ENCODE measurements at places on chromosomes 2 and 18. TPM values are rescaled to one million over a fixed set of nuclear protein-coding genes. Genes with fewer than 3 reads are reported as not detected.

DNA sequence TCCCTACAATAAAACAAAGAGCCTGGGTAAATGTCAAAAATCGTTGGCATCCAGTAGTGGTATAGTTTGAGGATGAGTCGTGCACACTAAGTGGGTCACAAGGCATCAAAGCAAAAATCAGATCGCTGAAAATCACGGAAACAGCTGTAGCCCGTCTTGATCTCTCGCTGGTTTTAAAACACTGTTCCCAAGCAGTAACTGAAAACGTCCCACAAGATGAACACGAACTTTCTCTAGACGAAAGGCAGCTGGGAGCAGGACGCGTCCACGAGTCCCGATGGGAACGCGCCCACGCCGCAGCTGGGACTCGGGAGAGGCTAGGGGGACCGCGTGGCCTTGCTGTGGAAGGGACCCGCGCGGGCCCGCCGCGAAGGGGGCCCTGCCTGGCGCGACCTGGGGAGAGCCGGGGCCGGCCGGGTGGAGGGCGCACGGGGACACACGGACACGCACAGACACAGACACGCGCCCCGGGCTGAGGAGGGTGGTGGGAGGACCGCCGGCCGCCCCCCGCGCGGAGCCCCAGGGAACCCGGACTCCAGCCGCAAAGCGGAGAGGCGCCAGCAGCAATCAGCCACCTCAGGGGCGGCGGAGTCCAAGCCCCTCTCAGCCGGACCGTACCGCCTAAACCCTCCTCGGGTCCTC lies 651 bp downstream of the STK17B start:
- no peaks in the 10 kb centered on the region for H3K36me3 ChIP-seq
- peaks cover 27% of the 10 kb centered on the region for H3K27me3 ChIP-seq
- peak overlapping the region; percentile 89 for H3K4me3 ChIP-seq
- peak; percentile 20 for DNase-seq
- H3K27ac ChIP-seq = no peak overlapping the region

DNA sequence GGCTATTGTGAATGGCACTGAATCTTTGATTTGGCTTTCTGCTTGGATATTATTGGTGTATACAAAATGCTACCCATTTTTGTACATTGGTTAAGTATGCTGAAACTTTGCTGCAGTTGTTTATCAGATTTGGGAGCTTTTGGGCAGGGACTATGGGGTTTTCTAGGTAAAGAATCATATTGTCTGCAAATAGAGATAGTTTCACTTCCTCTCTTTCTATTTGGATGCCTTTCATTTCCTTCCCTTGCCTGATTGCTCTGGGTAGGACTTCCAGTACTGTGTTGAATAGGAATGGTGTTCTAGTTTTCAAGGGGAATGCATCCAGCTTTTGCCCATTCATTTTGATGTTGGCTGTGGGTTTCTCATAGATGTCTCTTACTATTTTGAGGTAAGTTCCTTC lies 489.1 kb upstream of the LRATD1 start:
- peaks cover 9% of the 10 kb centered on the region for H3K4me1 ChIP-seq
- no peak overlapping the region for H3K4me3 ChIP-seq
- no peaks in the 10 kb centered on the region for H3K36me3 ChIP-seq
- no peaks in the 10 kb centered on the region for H3K27me3 ChIP-seq
- DNase-seq = no peak

- H3K4me1 ChIP-seq = peaks cover 29% of the 10 kb centered on the region
- DNase-seq = no peak
- H3K36me3 ChIP-seq = peaks cover 9% of the 10 kb centered on the region
- H3K4me3 ChIP-seq = no peak overlapping the region
Observed at GRCh38 chr18:3279201-3280185, 17.6 kb downstream of the MYL12B start.

GRCh38 chr18:58426611-58427010 lies 202.3 kb downstream of the ALPK2 start:
- no peak overlapping the region for H3K4me3 ChIP-seq
- no peaks in the 10 kb centered on the region for H3K4me1 ChIP-seq
- no peak for DNase-seq
- H3K27me3 ChIP-seq = no peaks in the 10 kb centered on the region
- H3K36me3 ChIP-seq = no peaks in the 10 kb centered on the region

DNA sequence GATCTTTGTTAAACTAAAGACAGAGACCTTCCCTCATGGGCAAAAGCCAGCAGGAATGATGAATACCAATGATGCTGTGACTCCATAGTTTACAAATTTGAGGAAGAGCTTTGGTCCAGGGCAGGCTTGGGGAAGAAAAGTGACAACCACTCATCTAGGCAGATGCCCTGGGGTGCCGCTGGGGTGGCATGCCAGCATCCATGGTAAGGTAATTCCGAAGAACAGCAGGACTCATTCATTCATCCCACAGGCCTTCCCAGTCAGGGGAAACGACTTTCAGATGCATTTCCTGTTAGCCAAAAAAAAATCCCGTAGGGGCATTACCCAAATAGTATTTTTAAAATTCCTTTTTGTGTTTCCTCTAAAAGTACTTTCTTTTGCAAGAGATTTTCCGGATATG lies 180.7 kb upstream of the SERPINE2 start:
- no peak overlapping the region for H3K27ac ChIP-seq
- H3K36me3 ChIP-seq = no peaks in the 10 kb centered on the region
- no peak overlapping the region for H3K4me3 ChIP-seq
- no peaks in the 10 kb centered on the region for H3K27me3 ChIP-seq
- no peak for DNase-seq
- H3K4me1 ChIP-seq = peaks cover 8% of the 10 kb centered on the region

DNA sequence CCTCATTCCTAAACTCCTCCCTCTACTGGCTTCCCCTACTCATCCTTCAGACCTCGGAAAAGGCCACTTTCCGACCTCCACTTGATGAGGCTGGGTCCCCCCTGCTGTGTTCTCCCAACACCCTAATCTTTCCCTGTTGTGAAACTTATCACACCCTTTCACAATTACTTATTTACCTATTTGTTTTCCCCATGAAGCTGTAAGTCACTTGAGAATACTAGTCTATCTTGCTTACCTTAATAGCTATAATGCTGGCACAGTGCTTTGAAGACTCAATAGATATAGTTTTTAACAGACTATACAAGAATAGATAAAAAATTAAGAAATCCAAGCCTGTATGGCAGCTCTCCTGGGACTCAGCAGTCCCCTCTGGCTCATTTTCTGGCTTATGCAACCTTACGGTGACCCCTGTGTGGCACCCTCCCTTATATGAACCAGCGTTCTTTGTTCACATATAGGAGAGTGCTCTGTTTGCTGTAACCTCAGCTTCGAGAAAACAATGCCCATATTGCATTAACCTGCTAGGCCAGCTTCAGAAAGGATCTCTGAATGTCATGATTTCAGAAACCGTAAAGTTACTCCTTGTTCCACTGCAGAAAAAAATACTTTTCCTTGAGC lies 220.4 kb upstream of the PKDCC start:
- H3K36me3 ChIP-seq = no peaks in the 10 kb centered on the region
- H3K27ac ChIP-seq = no peak overlapping the region
- no peak overlapping the region for H3K4me3 ChIP-seq
- H3K27me3 ChIP-seq = no peaks in the 10 kb centered on the region

- no peak overlapping the region for H3K27ac ChIP-seq
- DNase-seq = no peak
- H3K36me3 ChIP-seq = peaks cover 7% of the 10 kb centered on the region
- no peaks in the 10 kb centered on the region for H3K4me1 ChIP-seq
Observed at GRCh38 chr2:203451011-203451410, 84.1 kb downstream of the RAPH1 start.

DNA sequence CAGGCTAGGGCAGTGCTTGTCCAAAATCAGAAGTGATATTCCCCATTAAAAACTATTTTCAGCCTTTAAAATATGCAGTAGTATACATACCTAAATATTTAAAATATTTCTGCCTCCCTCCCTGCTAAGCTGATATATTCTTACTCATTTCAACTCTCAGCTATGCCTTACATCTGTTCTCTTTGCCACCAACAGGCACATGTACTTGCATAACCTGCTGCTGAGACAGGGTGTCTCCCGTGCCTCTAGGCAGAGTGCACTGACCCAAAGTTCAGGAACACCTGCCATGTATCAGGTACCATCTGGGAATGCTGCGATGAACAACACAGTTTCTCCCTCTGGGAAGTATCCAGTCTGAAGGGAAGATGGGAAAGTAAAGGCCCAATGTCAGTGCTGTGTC lies 91.7 kb downstream of the STK39 start:
- no peak for DNase-seq
- H3K4me3 ChIP-seq = no peak overlapping the region
- H3K27ac ChIP-seq = no peak overlapping the region
- H3K4me1 ChIP-seq = peaks cover 4% of the 10 kb centered on the region

DNA sequence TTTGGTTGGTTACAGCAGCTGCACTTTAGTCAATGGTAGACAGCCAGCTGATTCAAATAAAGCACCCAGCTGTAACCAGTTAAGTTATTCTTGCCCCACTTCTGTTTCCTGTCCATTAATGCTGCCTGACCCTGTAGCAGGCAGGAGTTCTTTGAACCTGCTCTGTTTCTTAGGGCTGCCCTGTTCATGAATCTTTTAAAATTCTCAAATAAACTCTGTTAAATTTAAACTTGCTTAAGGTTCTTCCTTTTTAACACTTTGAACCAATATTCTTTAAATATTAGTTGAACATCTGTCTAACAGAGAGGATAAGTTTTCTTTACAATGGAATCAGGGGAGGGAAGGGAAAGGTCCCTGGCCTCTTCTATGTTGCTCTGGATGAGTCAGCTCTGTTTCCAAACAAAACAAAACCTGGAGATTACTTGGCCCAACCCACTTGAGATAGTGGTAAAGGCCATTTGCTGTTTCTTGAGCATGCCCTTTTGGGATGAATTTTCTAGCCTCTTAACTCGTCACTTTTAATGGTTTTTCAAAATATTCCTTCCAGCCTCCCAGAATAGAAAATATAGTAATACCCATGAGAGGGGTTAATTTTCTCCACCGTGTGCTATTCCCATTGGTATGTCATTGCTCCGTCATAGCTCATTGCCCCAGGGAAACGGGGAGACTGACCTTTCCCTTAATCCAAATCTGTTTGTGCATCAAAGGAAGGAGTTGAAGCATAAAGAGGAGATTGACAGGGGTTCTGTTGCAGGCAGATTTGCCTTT lies 112.1 kb upstream of the FHL2 start:
- H3K36me3 ChIP-seq = no peaks in the 10 kb centered on the region
- DNase-seq = no peak
- no peak overlapping the region for H3K27ac ChIP-seq
- H3K4me3 ChIP-seq = no peak overlapping the region
- H3K27me3 ChIP-seq = no peaks in the 10 kb centered on the region
- H3K4me1 ChIP-seq = no peaks in the 10 kb centered on the region

DNA sequence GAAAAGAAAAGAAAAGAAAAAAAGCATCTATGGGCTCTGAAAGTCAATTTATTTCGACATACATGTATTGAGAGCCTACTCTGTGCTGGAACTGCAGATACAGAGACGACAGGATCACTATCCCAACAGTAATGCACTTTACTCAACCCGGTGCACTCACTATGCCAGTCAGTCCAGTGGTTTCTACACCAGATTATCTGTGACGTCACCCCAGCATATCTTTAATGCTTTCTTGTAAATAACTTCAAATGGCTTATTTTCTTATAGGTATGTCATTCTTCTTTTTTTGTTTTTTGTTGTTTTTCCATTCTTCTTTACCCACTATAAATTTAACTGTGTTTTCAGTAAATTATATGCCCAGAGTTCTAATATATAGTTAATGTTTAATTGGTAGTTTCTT lies 800.0 kb upstream of the FANCL start:
- no peaks in the 10 kb centered on the region for H3K27me3 ChIP-seq
- DNase-seq = no peak
- H3K27ac ChIP-seq = no peak overlapping the region

Gene CELF4
- total RNA-seq = 2.6 TPM

Gene ABCB11
- total RNA-seq = not detected

Gene HOXD10
- total RNA-seq = not detected

Gene CAPN14
- total RNA-seq = 0.54 TPM

Gene ACKR3
- 3.1 TPM for total RNA-seq

Gene ERFE
- 3.3 TPM for total RNA-seq

Gene CHRNG
- not detected for total RNA-seq
